ENCODE measurements at places on chromosomes 1 and 21.

- no peak for DNase-seq
These were observed 120.9 kb upstream of the MAGI3 start for GRCh38 chr1:113269168-113269963.

DNA sequence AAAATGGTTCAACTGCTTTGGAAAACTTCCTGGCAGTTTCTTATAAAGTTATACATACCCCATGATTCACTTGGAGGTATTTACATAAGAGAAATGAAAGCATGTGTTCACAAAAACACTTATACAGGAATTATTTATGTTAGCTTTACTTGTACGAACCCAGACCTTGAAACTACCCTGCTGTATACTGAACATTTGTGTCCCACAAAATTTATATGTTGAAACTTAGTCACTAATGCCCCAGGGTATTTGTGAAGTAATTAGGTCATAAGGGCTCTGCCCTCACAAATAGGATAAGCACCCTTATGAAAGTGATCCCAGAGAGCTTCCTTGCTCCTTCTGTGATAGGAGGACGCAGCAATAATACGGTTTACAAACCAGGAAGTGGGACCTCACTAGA, 42.7 kb upstream of the B3GALT2 start:
- no peak for DNase-seq

DNA sequence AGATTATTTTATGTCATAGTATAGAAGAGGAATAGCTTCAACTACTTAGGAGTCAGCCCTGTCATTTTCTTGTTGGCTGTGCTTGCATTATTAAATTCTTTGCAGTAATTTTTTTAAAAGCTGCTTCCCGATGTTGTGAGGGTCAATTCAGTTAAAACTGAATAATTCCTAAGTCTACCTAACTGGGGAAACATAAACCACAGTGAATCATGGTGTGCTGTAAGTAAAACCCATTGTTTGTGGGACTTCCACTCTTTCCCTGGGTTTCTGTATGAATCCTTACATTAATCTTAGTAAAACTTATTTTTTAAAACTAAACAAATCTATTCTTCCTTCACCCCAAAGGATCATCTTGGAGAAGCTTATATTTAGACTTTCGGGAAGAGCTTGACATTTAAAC, 4.4 kb downstream of the SUCO start:
- DNase-seq, result no peak

- no peak for DNase-seq
These were observed 257.1 kb downstream of the HMCN1 start for GRCh38 chr1:185991266-185991665.

DNA sequence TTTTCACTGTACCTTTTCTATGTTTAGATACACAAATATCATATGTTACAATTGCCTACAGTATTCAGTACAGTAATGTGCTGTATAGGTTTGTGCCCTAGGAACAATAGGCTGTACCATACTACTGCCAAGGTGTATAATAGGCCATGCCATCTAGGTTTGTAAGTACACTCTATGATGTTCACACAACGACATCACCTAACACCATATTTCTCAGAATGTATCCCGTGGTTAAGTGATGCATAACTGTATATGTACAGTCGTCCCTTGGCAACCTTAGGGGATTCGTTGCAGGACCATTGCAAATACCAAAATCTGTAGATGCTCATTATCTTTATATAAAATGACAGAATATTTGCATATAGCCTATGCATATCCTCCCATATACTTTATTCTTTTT, 5.8 kb upstream of the SSR2 start:
- DNase-seq, result no peak

DNA sequence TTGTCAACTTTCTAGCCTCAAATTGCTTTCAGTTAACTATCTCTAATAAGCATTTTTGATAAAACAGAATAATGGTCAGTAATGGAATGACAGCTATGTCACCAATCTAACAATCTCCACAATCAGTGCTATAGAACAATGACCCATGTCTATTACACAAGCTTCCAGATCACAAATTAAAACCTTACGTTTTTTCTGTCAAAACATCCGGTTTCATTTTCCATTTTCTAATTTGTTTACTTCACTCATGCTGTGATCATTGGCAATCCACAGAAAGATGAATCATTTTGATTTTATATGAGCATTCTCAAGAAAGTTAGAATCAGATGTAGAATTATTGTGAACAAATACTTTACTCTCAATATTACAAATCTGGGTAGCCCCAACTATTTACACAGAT, 80.3 kb downstream of the KCNT2 start:
- DNase-seq, result no peak

- DNase-seq, result no peak
These were observed 155.9 kb upstream of the RUNX1 start for GRCh38 chr21:35204850-35205541.

- DNase-seq, result no peak
These were observed 34.0 kb downstream of the ATP5PF start for GRCh38 chr21:25700741-25701140.

GRCh38 chr1:195604287-195604686, 1004.0 kb downstream of the KCNT2 start:
- DNase-seq, result no peak

DNA sequence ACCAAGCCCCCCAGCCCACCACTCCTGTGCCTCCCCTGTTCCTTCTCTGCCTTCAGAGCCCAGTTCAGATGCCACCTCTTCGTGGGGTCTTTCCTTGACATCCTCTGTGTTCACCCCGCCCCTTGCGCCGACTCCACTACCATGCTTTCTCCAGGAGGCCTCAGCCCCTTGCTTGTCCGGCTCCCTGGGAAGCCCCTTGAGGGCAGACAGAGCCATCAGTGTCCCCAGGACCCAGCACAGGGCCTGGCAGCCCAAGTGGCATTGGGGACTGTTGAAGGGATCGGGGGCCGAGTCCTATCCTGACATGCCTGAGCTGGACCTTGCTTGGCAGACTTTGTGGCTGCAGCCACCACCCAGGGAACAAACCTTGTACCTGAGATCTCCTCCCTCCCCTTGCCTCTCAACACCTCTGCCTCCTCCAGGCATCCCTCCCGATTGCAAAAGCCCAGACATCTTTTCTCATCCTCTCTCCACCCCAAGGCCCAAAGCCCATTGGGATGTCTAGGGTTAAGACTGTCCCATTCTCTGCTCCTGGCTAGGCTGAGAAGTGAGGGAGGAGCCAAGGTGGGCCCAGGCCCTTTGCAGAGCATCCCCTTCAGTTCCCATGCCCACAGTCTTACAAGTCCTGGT, 3.4 kb downstream of the CLDN19 start:
- no peak for DNase-seq

DNA sequence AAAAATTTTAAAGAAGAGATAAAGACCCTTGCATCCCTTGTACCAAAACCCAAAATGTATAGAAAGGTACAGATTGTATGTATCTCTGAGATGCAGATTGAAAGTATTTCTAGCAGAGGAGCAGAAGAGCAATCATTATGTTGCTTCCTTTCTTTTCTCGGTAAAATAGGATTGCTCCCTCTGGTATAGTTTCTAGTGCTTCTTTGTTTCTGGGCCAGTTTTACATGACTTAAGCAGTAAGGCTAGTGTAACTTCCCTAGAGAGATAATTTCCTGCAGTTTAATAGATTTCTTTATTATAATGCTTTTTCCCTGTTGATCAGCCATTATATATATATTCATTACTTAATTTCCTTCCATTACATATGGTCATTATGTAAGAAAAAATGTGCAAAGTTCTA, 496.2 kb upstream of the RGS18 start:
- DNase-seq, result no peak

- peak; percentile 47 for DNase-seq
These were observed 15.7 kb upstream of the LUZP1 start for GRCh38 chr1:23184212-23184934.

DNA sequence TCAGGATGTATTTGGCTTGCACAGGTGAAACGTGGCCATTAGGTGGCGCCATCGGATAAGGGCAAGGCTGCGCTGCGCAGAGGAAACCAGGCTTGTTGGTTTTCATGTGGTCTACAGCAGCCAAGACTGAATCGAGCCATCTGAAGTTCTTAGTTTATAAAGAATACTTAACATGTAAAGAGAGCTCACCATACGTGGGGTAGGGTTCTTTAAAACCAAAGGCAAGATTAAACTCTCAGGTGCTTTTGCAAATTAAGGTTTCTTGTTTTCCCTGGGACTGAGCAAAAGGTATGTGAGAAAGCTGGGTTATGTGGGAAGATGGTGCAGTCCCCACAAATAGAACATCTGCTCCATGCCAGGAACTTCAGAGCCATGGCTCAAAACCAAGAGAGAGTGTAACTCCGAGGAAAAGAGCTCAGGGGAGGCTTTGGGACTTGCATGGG, 9.3 kb downstream of the MASP2 start:
- DNase-seq, result peak; percentile 87

DNA sequence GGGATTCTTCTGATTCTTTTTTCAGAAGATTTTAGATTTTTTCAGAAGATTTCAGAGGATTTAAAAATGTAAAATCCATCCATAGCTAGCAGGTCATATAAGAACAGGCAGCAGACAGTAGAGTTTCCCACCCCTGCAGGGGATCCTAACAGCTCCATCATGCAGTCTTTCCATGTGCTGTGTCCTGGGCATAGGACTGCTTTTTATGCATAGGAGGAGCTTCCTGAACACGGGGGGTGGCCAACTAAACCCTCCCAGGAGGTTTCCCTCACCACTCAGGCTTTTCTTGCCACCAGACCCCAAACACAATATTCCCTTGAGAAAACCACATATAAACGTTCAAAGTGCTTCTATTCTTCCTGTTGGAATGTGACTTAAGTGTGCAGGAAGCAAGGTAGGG, 90.1 kb upstream of the TNR start:
- DNase-seq, result no peak

DNA sequence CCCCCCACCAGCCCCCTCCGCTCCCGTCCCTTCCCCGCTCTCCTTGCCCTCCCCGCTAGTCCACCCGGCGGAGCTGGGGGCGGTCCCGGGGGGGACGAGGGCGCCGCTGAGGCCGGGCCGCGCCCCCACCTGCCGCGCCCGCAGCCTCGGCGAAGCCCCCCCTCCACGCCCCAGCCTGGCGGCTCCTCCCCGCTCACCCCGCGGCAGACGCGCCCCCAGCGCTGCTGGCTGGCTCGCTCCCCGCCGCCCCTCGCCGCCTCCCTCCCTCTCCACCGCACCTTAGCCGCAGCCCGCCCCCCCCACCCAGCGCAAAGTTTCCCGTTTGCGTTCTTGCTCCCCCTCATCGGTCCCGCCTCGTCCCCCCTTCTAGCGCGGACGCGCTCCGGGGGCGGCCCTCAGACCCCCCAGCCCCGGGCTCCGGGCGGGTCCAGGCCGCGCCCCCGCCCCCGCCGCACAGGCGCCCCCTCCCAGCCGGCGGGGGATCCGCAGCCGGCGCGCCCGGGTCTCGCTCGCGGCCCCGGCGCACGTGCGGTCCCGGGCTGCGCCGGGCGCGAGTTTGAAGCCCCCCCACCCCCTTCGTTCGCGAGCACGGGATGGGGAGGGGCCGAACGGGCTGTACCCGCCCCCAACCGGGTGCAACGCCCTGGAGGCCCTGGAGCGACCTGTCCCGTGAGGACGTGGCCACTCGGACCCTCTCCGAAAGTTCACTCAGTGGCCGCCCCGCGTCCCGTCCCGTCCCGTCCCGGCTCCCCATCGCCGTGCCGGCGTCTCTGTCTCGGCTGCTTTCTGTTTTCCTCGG, 623 bp downstream of the PTPRF start:
- DNase-seq, result no peak

DNA sequence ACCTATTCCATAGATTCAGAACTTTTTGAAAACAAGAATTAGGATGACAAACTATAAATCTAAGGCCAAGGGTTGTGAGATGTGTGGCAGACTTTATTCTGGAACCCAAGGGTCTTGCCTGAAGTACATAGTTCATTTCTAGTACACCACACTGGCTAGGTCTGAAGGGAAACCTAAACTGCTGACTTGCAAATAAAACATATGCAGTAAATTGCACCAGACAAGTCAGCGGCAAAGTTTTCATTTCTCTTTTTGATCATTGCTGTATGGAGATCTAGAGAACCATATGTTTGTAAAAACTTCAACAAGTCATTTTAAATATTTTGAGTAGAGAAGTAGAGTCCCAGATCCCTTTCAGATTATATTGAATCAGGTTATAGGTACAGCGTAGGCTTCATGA, 43.9 kb downstream of the TNFSF4 start:
- DNase-seq, result no peak

GRCh38 chr1:170556917-170557316, 25.0 kb downstream of the GORAB start:
- DNase-seq, result no peak

DNA sequence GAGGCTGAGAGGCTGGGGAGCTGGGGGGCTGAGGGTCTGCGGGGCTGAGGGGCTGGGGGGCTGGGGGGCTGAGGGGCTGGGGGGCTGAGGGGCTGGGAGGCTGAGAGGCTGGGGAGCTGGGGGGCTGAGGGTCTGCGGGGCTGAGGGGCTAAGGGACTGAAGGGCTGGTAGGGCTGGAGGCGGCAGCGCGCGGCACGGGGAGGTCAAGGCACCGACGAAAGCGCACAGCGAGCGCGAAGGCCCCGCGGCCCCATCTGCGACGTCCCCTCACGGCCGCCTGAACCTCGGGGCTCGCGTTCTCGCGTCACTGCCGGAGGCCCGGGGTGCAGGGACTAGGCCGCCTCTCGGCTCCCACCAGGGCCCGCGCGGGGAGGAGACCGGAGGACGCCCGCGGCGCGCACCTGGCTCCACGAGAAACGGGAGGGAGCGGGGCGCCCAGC, 356 bp downstream of the INTS11 start:
- DNase-seq, result no peak

GRCh38 chr1:89383185-89383584, 19.3 kb downstream of the GBP6 start:
- DNase-seq, result no peak

GRCh38 chr1:19029191-19030085, 73.0 kb upstream of the IFFO2 start:
- no peak for DNase-seq

- no peak for DNase-seq
These were observed 875.8 kb downstream of the USP25 start for GRCh38 chr21:16605597-16605996.

DNA sequence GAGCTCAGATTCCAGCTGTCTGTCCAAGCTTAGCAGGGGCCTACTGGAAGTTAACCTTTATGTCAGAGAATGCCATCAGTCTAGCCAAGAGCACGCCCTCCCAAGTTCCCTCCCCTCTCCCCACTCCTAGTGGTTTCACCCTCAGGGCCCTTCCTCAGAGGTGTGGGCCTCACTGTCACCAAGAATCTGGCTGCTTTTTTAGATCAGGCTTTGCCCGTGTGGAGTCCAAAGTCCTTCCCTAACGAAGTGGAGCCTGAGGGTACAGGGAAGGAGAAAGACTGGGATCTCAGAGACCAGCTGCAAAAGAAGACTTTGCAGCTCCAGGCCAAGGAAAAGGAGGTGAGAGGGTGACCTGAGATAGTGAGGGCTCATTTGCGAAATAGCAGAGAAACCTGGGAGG, 4.1 kb downstream of the C1orf74 start:
- DNase-seq, result no peak

DNA sequence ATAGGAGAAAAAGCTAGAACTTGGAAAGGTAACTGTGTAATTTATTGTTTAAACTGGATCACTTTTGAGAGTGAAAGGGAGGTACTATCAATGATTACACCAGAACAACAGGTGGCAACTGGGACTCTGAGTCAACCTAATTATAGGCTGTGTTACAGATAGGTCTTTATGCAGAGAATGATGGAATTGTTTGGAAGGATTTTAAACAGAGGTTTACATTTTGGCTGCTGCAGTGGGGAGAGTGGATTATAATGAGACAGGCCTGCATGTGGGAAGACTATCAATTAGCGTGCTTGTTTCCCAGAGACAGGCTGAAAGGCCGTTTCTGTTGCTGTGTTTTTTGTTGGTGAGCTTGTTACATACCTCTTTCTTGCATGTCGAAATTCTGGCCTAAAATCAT, 432.9 kb downstream of the PLA2G4A start:
- no peak for DNase-seq

GRCh38 chr1:6065093-6065858, 19.6 kb downstream of the KCNAB2 start:
- DNase-seq, result no peak

GRCh38 chr1:173863224-173864161, 4.3 kb downstream of the GAS5 start:
- DNase-seq, result no peak

Data from effector memory CD8-positive, alpha-beta T cell (primary cell).